ENCODE measurements at places on chromosomes 16 and 17.

GRCh38 chr17:34622862-34623623 lies 43.7 kb downstream of the TMEM132E start:
- no peak for DNase-seq

DNA sequence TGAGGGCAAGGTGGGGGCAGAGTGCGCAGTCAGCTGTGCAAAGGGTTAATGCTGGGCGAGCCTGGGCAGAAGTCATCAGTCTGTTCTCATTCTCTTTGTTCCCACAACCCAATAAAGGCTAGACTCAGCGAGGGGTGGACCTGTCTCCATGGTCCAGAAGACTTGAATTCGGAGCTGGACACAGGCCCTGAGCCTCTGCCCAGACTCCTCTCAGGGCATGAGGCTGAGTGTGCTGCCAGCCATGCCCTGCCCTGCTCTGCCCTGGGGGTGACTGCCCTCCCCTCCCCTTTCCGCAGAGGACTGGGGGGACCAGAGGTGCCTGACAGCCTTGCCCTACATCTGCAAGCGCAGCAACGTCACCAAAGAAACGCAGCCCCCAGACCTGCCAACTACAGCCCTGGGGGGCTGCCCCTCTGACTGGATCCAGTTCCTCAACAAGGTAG lies 54.5 kb downstream of the MRC2 start:
- DNase-seq: no peak

DNA sequence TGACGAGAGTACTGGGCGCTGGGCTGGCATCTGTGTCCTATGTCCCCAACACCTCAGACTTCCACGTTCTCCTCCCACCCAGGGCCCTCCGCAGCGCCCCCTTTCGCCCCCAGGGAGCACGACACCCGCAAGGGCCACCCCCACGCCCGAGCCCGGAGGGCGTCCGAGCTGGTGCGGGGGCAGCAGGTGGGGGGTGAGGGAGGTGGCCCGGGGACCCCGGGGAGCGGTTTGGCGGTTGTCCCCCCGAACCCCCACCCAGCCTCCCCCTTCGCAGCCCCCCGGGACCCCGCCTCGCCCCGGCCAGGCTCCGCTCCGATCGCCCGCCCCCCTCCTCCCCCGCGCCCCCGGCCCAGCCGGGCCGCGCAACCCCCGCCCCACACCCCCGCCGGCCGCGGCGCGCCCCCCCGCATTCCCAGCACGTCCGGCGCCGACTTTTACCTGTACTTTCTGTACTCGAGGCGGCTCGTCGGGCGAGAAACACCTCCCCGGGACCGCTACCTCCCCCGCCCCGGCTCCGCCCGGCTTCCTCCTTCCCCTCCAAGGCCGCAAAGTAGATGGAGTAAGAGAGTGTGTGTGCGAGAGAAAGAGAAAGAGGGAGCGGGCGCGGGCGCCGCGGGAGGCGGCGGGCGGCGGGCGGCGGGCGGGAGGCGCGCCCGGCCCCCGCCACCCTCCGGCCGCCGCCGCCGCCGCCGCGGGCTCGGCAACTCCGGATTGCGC lies 901 bp downstream of the CDYL2 start:
- DNase-seq: no peak

GRCh38 chr17:67746704-67747571 lies 29.2 kb downstream of the NOL11 start:
- no peak for DNase-seq

DNA sequence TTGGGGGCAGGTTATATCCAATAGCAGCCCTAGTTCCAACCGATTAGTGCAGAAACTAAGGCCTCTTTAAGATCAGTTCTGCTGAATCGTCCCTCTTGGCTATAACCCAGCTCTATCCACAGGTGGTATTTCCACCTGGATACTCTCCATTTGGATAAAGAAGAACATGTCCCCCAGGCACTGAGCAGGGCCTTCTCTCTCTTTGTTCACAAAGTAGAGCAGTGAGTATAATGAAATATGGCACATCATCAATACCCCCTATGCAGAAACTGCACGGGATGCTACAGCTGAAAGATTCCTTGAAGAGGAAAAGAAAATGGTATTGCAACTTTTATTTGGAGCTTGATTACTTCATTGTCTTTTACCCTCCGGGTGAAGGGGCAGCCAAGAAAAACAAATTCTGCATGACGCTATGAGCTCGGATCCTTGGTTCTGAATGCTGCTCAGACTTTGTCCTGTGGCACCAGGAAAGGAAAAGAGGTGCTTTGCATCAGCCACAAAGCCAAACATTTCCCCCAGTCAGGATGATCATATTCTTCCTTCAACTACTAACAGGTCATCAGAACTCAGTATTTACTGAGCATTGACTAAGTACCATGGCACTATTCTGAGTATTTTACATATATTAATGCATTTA lies 399.7 kb downstream of the NPIPA8 start:
- no peak for DNase-seq

Data from HT1080 (cell line).